AG04449 (cell line): ENCODE measurements at places on chromosomes 2 and 18.

DNA sequence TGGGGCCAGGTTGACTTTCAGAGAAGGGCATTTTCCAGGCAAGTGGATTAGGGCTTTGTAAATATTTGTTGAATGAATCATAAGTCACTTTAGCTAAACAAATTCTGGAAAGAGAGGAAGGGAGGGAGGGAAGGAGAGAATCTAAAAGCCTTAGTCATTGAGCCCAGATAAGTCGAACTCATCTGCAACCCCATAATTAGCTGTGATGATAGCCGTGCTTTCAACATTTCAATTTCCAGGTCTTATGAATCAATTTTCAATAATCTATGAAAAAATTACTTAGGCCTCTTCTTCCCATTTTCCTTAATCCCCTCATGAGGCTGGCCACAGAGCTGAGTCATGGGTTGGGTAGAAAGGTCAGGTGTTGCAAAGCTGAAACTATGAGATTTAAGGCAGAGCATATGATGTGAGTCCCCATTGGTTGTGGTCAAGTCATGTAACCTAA lies 111.9 kb upstream of the MAPRE2 start:
- no peak for DNase-seq

DNA sequence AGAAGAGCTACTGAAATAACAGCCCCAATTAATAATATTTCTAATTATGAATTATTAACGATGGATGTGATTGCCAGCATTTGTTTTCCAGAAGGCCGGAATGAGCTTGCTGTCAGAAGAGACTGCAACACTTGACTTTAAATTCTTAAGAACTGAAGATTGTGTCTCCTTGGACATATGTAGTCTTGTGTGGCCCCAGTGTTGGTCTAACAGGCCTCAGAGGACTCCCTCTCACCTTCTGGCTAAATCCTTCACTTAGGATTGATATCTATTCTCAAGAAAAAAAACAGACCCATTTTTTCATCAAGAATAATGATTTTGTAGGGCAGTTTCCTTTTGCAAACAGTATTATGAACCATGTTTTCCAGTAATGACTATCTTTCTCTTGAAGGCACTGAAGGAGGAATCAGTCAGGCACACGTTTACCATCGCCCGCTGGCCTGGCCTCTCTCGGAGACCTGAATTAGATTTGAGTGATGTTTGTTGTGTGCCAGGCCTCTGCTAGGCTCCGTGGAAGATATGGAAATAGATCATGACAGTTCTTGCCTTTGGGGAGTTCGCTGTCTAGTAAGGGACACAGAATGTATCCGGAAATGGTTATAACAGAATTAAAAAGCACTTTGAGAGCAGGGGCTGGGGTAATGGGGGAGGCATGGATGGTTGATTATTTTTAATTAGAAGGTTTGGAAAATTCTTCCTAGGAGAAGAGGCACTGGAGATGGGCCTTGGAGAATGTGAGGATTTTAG lies 258.0 kb downstream of the MYCN start:
- no peak for DNase-seq

DNA sequence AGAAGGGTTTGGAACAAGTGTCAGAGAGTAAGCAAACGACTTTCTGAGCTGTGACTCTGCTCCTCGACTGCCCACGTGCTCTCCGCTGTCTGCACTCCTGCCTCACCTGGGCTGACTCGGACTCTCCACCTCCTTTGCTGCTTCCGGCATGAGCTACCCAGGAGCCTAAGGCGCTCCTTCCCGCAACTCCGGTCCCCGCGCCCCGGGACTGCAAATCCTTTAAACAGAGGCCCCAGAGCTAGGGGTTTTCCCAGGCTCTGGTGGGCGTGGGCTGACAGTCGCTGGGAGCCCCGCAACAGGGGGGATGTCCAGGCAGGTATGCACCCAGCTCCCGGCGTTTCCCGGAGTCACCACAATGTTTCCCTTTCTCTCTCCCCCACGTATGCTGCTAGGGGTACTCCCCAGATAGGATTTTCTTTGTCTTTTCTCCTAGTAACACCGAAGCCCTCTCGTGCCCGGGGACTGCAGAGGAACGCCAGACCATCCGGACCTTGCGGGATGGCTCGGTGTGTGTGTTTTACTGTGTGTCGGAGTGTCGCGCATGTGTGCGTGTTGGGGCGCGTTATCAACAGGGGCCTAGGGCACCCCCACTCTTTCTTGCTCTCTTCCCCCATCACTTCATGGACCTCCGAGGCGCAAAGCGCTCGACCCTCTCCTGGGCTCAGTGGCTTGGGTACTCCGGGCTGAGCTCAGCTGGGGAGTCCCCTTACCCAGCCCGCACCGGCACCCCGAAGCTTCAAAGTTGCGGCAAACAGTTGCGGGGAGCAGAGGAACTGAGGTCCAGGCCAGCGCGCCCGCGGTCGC lies 691 bp upstream of the THSD7B start:
- DNase-seq, result no peak

DNA sequence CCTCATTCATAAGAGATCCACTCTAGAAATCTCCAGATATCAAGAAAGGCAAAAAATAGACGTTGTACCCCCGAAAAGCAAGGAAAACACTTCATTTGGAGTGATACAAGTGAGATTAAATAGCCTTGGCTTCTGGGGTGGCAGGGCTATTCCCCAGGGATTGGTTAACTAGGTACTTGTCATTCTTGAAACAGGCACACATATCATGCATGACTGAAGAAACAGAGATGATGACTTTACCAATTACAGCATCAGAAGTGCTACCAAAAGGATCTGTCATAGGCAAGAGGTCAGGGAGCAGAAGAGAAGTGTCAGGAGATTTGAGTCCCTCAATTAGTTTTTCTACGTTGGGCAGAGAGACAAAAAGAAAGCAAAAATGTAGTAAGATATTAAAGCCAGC lies 45.2 kb upstream of the NFU1 start:
- no peak for DNase-seq

DNA sequence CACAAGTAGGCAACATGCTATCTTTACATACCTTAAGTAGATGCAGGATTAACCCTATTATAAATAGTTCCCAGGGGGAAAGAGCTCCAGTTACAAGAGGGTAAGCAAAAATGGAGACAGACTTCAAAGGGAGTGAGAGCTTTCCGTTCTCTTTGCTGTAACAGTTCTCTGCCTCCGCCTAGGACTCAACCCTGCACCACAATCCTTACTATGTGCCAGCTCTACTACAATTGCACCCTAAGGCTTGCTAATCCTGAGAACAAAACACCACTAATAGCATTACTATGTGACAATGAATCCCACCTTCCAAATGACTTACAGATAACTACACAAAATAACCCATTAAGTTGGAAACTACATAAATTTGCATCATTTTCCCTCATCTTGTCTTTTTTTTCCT lies 7.7 kb downstream of the ZBTB14 start:
- no peak for DNase-seq

- DNase-seq, result no peak
Observed at GRCh38 chr18:63311118-63312018, 8.2 kb downstream of the BCL2 start.
